ENCODE measurements at places on chromosomes 11 and 22.

DNA sequence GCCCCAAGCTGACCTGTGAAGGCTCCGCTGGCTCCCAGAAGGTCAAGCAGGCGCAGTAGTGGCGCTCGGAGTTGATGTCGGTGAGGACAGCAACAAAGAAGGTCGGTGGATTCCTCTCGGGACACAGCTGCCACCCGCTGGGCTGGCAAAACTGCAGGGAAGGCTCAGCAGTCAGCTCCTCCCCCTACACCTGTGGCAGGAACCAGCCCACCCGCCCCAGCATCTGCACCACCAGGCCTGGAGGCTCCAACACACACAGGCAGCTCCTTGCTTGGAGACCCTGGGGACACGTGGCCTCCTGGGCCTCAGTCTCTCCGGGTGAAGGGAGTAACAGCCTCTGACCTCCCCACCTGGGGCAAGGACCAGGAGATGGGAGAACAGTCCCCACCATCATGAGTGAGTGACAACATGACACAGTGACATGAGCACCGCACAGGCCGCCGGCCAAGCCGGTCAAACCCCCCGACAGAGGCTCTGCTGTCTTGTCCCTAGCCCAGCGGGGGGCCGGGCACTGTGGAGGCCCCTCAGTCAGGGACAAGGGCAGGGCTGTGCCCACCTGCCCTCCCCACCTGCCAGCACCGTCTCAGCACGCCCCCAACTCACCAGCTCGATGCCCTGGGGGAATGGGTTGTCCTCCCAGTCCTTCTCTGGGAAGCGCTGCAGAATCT, 6.9 kb downstream of the SBF1 start:
- DNase-seq, result no peak

DNA sequence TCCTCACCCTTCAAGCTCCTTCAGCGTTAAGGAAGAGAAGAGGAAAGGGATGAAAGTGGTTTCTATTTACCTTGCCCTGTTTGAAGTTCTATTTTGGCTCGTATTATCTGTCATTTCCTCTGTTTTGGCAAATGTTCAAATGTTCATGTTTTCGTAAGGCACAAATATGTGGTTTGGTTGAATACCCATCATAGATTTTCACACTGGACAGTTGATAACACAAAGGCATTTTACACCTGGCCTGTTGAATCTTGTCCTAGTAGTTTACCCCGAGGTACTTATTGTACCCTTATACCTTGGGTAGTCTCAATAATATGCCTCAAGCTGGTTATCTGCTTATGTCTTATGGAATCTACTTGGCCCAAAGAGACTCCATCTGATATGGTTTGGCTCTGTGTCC, 706.9 kb downstream of the METTL15 start:
- no peak for DNase-seq

DNA sequence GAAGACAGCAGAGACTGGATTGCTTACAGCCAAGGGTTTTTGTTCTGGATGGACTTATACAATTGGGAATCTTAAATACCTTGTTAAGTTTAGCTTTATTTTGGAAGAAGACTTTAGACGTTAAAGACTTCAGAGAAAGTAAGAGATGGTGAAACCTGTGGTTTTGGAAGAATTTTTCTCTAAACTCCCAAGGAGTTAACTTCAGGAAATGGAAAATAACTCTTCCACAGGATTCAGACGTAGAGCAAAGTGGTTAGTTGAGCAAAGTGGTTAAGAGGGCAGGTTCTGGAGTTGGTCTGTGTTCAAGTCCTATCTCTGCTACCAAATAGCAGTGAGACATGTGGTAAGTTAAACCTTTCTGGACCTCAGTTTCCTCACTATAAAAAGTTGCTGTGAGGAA, 12.8 kb downstream of the PITPNB start:
- no peak for DNase-seq

GRCh38 chr22:21657360-21658032, 8.3 kb upstream of the PPIL2 start:
- no peak for DNase-seq

DNA sequence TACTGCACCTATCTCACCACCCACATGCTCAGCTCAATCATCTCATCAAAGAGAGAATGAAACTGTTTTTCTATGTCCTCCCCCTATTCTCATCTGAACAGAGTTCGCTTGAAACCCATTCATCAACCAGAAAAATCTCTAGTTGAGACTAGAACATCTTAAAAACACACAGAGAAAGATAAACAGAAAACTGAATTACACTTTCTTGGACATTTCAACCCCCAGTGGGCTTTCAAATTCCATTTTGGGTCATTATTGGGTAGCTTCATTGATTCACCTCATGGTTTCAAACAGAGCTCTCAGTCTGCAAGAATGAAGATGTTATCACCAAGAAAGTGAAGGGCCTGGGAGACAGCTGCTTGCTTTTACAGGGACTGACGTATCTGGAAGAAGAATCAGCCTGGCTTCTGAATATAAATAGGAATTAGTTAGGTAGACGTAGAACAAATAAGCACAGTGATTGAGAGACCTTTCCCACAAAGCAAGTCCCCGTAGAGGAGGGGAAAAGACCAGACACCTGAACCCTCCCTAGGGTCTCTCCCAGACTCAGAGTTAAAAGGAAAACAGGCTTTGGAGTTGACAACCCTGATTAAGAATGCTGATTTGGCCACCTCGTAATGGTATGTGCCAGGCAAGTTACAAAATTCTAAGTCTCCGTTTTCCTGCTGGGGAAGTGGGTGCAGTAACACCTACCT, 155.7 kb downstream of the BBOX1 start:
- peak; percentile 34 for DNase-seq

- no peak for DNase-seq
Observed at GRCh38 chr11:32143378-32143777, 52.5 kb downstream of the RCN1 start.

DNA sequence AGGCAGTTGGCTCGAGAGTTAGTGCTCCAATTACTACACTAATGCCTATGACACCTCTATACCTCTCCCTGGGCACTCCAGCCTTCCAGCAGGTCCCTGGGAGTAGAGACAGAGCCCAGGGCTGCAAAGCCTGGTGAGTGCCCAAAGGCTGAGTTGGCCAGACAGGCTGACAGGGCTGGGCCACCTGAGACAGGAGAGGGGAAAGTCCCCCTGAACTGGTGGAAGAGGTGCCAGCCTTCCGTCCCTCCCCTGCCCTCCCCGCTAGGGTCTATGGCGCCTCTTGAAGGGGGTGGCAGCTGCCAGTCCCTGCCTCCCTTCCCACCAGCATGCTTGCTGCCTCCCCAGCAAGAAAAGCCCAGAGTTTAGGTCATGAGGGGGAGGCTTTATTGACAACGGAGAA, 3.0 kb downstream of the KCNJ11 start:
- no peak for DNase-seq

- no peak for DNase-seq
Observed at GRCh38 chr11:27963370-27963769, 144.6 kb downstream of the KIF18A start.

DNA sequence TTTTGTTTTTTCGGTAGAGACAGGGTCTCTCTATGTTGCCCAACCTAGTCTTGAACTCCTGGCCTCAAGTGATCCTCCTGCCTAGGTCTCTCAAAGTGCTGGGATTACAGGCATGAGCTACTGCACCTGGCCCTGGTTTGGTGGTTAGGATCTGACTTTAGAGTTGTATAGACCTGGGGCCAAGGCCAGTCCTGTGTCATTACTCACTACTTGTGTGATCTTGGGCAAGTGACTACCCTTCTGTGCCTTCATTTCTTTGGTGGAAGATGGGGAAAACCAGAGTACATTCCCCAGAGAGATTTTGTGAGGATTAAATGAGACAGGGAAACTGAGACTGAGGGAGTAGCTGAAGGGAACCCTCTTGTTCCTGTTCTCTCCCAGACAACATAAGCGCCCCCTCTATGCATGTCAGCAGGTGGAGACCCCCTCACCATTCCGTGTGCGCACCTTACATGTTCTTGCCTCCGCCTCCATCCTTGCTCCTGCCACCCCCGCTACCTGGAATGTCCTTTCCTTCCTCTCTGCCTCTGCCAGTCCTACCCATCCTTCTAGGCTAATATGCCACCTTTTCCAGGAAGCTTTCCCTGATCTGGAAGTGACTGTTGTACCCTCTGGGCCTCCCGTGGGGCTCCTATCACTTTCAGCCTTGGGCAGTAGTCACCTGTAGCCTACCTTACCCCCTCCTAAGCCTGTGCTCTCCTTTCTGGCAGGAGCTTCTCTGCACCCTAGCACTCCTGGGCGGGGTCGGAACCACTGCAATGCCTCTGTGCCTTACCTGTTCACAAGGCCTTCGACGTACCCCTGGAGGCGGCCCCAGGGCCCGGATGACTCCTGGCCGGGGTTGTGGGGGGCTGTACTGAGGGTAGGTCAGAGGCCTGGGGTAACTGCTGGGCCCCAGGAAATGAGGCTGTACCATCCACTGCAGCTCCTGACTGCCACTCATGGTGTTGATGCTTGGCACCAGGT, 3.9 kb downstream of the FOSL1 start:
- no peak for DNase-seq

DNA sequence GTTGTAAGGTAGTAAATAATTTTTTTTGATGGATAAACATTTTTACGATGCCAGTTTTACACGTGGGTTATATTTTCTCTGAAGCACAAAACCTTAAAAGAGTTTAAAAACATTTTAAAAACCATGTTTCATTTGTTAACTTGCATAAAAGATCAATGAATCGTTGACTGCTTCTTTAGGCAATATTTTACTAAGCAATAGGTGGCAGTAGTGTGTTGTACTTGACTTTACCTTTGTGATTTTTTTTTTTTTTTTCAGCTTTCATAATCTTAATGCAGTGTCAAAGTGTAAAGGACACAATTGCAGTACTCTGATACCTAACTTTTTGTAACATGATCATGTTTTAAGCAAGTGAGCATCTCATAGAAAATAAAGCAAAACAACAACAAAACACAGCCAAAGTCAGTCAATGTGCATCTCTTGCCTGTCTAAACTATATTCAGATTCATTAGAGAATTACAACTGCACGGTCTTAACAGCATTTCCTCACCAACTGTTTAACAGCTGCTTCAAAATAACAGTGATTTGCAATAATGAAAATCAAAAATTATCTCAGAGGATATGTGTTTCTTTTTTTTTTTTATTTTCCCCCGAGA, 27.7 kb downstream of the DNAJC24 start:
- DNase-seq, result no peak

DNA sequence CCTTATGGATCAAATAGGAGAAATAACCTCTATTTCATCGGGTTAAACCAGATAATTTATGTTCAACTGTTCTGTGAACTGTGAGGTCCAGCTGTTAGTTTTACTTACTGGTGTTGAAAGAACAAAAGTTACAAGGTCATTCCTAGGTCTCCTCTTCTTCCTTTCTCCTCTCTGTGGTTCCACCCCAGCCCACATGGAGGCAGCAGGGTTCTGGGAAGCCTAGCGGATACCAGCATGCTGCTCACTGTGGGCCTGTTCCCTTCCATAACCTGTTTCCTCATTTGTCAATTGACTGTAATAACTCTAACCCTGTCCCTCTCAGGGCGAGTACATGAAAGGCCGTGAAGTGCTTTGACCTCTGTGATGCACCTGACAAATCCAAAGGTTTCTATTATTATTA, 27.8 kb downstream of the RELT start:
- no peak for DNase-seq

- no peak for DNase-seq
Observed at GRCh38 chr11:72578991-72579815, 95.0 kb downstream of the PDE2A start.

DNA sequence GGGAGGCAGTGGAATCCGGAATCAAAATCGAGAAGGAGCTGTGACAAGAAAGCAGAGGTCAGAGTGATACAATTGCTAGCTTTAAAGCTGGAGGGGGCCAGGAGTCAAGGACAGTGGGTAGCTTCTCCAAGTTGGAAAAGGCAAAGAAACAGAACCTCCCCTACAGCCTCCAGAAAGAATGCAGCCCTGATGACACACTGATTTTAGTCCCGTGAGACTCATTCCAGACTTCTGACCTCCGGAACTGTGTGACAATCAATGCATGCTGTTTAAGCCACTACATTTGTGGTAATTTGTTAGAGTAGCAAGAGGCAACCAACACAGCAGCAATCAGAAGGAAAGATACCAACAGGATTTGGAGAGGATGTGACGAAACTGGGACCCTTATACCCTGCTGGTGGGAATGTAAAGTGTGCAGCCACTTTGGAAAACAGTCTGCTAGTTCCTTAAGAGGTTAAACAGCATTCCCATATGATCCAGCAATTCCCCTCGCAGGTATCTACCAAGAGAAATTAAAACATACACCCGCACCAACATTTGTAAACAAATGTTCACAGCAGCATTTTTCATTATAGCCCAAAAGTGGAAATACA, 66.7 kb downstream of the DSCAML1 start:
- DNase-seq, result no peak

- no peak for DNase-seq
Observed at GRCh38 chr11:106409222-106409621, 331.8 kb downstream of the AASDHPPT start.

DNA sequence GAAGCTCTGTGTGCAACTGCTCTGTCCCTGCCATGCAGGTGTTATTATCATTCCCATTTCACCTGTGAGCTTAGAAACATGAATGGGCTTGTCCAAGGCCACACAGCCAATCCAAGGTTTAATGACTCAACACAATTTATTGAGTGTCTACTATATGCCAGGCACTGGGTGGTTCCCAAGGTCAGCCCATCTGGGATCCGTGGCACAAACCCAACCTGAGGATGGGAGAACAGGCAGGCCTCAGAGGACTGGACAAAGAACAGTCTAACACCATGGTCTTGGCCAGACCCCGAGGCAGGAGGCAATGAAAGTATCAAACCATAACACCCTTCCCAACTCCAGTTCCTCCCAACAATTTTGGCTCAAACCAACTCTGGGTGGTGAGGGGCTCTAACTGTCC, 15.7 kb downstream of the SPATA19 start:
- no peak for DNase-seq

- DNase-seq, result no peak
Observed at GRCh38 chr11:128405714-128406662, 181.4 kb downstream of the ETS1 start.

DNA sequence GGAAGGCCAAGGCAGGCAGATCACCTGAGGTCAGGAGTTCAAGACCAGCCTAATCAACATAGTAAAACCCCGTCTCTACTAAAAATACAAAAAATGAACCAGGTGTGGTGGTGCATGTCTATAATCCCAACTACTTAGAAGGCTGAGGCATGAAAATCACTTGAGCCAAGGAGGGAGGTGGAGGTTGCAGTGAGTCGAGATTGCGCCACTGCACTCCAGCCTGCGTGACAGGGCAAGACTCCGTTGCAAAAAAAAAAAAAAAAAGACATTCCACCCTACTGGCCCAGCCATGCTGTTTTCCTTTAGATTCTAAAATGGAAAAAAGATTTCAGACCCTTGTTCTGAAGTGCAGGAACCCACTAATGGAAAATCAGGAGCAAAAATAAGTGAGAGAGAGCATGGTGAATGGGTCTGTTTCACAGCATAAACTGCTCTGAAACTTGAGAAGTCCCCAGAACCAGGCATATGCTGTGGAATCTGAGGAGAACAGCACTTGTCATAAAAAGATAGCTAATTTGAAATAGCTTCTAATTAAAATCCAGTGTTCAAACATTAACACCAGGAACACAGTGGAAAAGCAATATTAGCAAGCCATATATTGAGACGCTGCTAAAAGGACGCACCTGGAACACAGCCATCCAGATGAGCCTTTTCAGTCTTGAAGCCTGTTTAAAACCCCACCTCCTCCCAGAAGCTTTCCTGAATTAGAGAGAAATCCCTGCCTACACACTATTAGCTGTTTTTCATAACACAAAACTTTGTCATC, 66.3 kb upstream of the CHRM4 start:
- no peak for DNase-seq

Measured in putamen (tissue), 1 donor.